ENCODE measurements at places on chromosomes 5 and 9. TPM values are rescaled to one million over a fixed set of nuclear protein-coding genes. Genes with fewer than 3 reads are reported as not detected.

PCDHB8 gene
- total RNA-seq, result 0.42 TPM

ADRA1B gene
- total RNA-seq, result 9.9 TPM

NTMT1 gene
- total RNA-seq, result 104 TPM

GARIN3 gene
- not detected for total RNA-seq

TAF11L5 gene
- total RNA-seq, result not detected

ZNF366 gene
- total RNA-seq, result not detected
